ENCODE measurements at places on chromosomes 6 and 20. TPM values are rescaled to one million over a fixed set of nuclear protein-coding genes. Genes with fewer than 3 reads are reported as not detected.

Gene TOX2
- 4.4 TPM for total RNA-seq

Gene TDRD6
- total RNA-seq: 0.33 TPM

Gene TCF15
- total RNA-seq: not detected

Gene SULF2
- 9.6 TPM for total RNA-seq

Gene C20orf202
- total RNA-seq: under 0.01 TPM

Gene CD109
- total RNA-seq: 12.8 TPM

Gene FNDC1
- under 0.01 TPM for total RNA-seq

Gene HSPA12B
- 0.17 TPM for total RNA-seq

Gene TENT5A
- 24.9 TPM for total RNA-seq

Gene SMLR1
- total RNA-seq: not detected

Gene MTHFD1L
- total RNA-seq: 48.9 TPM

Gene BPHL
- total RNA-seq: 20.6 TPM

Gene AAR2
- 24.6 TPM for total RNA-seq

Gene RSPH4A
- 0.17 TPM for total RNA-seq

Gene CST2
- not detected for total RNA-seq

Gene MATN4
- total RNA-seq: under 0.01 TPM

Gene SLC17A3
- total RNA-seq: not detected

Gene FNDC11
- 1.0 TPM for total RNA-seq

Gene HLA-DQA1
- not detected for total RNA-seq

Gene EEF1A2
- total RNA-seq: 1.7 TPM

Gene ADGRF1
- not detected for total RNA-seq

Gene PSORS1C1
- 0.66 TPM for total RNA-seq

Gene ARMH2
- total RNA-seq: not detected

Gene FAM217B
- total RNA-seq: 2.8 TPM

Gene SLC22A16
- total RNA-seq: under 0.01 TPM

Gene E2F1
- 2.1 TPM for total RNA-seq

Gene SAMD3
- 2.8 TPM for total RNA-seq

Gene POU3F2
- total RNA-seq: not detected

Data from fibroblast of lung (primary cell).